ENCODE measurements at places on chromosomes 12 and 14.
A peak's percentile ranks its signal among the peaks of the same experiment; 100 is the strongest.

GRCh38 chr14:104735830-104736642 lies 12.0 kb downstream of the ADSS1 start:
- peak; percentile 70 for DNase-seq

GRCh38 chr12:44246482-44247105 lies 410.7 kb downstream of the TMEM117 start:
- no peak for DNase-seq

GRCh38 chr14:75277008-75277814 lies 1.4 kb upstream of the FOS start:
- peak; percentile 93 for DNase-seq

DNA sequence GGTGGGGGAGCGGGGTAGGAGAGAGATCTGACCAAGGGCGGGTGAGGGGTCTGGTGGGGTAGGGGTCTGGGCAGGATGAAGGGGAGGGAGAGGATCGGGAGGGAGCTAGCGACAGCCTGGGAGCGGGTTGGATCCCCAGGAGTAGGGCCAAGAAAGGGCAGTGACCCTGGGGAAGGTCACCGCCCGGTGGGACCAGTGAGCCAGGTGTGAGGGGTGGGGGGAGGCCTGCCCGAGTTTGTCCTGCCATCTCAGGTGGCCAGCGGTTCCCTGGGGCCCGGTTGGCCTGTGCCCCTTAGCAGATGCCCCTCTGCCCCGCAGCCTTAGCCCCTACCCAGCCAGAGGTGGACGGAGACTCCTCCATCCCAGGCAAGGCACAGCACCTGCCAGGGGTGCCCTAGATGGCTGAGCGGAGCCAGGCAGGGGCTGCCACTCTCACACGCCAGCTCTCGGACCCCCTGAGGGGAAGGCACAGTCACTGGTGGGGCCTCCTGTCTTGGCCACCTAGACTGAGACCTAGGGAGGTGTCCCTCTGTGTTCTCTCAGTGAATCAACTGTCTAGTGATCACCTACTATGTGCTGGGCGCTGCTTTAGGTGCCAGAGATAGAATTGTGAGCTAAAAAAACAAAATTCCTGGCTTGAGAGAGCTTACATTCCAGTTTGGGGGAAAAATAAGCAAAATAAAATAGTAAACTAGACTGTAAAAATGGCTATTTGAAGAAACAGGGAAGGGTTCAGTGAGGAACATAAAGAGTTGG lies 629 bp upstream of the TTC7B start:
- no peak for DNase-seq

- no peak for DNase-seq
These were observed 9.8 kb downstream of the KLHDC1 start for GRCh38 chr14:49702725-49703124.

DNA sequence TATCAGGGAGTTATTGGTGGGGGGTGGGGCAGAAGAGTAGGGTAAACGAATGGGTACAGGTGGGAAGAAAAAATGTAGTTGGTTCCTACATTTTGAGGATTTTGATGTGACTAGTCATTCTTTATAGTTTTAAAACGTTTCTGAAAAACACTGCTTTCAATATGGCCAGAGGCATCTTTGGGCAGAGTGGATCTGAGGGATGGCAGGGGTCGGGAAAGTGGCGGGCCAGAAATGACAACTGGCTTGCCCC lies 527 bp upstream of the ATP23 start:
- no peak for DNase-seq

- no peak for DNase-seq
These were observed 128.2 kb downstream of the PTPN11 start for GRCh38 chr12:112546996-112547395.

DNA sequence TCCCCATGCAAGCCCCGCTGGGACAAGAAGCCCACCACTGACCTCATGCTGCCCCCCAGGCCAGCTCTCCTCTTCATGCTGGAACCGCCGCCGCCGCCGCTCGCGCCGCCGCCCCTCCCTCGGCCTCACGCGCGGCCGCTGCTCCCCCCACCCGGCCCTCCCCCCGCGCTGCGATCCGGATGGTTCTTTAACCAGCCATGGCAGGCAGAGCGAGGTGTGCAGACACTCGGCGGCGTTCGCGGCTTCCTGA lies at the start of gene DCAF5:
DCAF5 (minus strand) TSS at position 218 of the 250 bp plus-strand sequence; CDS start at position 77, 141 bp downstream.
- DNase-seq, result peak; percentile 91

GRCh38 chr14:50312734-50313054 lies 570 bp downstream of the DMAC2L start:
- no peak for DNase-seq

DNA sequence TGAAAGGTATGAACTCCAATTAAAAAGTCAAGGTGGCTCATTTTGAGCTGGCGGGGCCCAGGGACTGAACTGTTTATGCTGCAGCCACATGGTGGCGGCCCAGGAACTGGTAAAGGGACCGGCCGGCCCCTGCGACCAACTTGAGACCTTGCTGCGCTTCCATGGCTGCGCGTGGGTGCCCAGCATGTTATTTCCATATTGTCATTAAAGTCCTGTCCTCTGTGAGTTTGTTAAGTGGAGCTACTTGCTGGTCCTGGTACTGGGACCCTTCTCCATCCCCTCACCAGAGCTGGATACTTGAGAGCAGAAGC lies 62.3 kb downstream of the BEGAIN start:
- peak; percentile 72 for DNase-seq

DNA sequence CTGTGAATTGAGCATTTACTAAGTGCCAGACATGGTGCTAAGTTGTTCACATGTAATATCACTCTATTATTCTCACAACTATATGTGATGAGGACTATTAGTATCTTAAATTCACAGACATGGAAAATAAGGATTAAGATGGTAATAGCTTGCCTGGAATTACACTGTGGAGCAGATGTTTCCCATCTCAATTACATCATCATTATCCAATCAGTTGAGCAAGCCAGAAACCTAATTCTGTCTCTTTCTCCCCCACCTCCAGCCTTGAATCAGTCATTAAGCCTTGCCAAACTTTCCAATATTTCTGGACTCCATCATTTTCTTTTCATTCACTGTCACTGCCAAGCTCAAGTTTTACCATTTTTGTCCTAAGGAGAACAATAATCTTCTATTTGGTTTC lies 287.8 kb upstream of the KITLG start:
- no peak for DNase-seq

- no peak for DNase-seq
These were observed 5.2 kb upstream of the ZNF385A start for GRCh38 chr12:54389607-54390175.
